ENCODE measurements at places on chromosomes 11 and 22. TPM values are rescaled to one million over a fixed set of nuclear protein-coding genes. Genes with fewer than 3 reads are reported as not detected.

Gene PHF21B
- total RNA-seq = not detected

GRCh38 chr11:18010977-18011586, 1.8 kb downstream of the SERGEF start:
- H3K27me3 ChIP-seq = no peaks in the 10 kb centered on the region
- no peak for DNase-seq
- peaks cover 5% of the 10 kb centered on the region for H3K36me3 ChIP-seq

Gene MYRF
- total RNA-seq = 287 TPM

GRCh38 chr11:95556342-95557163, 233.0 kb downstream of the FAM76B start:
- H3K27me3 ChIP-seq = no peaks in the 10 kb centered on the region
- no peaks in the 10 kb centered on the region for H3K4me1 ChIP-seq
- no peaks in the 10 kb centered on the region for H3K36me3 ChIP-seq
- H3K27ac ChIP-seq = no peak overlapping the region

DNA sequence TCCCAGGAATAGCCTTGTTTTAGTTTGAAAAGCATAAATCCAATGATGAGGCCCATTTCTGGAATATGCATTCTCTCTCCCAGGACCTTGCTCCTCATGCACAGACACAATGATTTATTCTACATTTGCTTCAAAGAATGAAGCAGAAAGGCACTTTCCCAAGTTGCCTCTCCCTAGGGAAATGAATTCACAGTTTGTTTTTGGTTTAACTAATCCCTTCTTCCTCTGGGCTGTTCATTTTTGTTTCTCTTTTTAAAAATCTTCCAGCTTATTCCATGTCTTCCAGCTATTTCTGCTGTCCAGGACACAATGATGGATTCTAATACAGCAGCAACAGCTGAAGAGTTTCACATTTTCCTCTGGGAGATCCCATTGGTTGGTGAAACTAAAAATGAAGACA, 1529.2 kb upstream of the TENM4 start:
- no peaks in the 10 kb centered on the region for H3K4me1 ChIP-seq
- H3K36me3 ChIP-seq = no peaks in the 10 kb centered on the region
- no peaks in the 10 kb centered on the region for H3K27me3 ChIP-seq
- no peak overlapping the region for H3K27ac ChIP-seq

Measured in stomach (tissue), 19 donors.